ENCODE measurements at places on chromosomes 7 and 10. TPM values are rescaled to one million over a fixed set of nuclear protein-coding genes. Genes with fewer than 3 reads are reported as not detected.

- no peak for DNase-seq
These were observed 139.0 kb downstream of the FGFR2 start for GRCh38 chr10:121459279-121459621.

GRCh38 chr10:118668228-118668952, 72.9 kb upstream of the PRLHR start:
- DNase-seq, result no peak

DNA sequence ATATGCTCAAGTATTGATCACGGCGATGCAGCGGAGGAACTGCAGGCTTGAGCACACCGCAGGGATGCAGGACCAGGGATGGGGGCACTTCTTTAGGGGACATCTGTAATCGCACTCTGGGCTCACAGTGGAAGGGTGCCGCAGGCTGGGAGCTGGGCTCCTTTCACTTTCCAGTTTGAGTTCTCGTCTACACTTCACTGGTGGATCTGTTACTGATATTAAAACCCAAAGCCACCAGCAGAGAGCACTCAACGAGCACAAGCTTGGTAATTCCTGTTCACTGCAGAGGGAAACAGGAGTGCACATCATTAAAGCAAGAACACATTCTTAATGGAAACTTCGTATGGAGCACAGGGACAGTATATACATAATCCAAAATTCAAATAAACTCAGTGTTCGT, 91.3 kb downstream of the PARD3 start:
- no peak for DNase-seq

DNA sequence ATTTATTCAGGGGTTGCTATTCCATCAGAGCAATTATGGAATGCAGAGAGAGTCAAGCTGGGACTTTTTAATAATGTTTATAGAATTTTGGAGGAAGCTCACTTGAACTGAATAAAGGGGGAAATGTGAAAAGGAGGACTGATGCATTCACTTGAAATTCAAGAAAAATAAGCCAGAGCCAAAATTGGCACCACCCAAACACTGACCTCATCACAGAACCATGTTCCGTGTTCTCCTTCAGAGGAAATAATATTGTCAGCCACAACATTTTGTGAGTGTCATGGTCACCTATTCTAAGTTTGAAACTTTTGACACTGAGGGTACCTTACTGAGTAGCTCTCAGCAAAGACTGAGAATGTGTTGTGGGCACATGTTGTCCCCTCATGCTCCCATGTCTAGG, 207.0 kb downstream of the ANK3 start:
- no peak for DNase-seq

- DNase-seq, result no peak
These were observed 240.5 kb upstream of the FZD8 start for GRCh38 chr10:35882422-35883150.

GRCh38 chr7:14835384-14835783, 67.2 kb downstream of the DGKB start:
- no peak for DNase-seq

DNA sequence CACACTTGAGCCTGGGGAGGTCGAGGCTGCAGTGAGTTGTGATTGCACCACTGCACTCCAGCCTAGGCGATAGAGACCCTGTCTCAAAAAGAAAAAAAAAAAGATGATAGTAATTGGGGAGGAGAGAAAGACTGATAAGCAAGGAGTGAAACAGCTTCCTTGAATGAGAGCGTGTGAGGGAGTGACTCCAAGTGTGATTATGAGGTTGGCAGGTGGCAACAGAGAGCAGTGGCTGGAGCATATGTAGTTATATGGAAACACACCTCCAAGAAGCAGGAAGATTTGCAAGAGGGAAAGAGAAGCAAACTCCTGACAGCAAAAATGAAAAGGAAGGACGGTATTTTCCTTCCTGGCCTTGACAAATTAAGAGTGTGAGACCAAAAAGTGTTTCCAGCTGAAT, 50.4 kb downstream of the VKORC1L1 start:
- no peak for DNase-seq

DNA sequence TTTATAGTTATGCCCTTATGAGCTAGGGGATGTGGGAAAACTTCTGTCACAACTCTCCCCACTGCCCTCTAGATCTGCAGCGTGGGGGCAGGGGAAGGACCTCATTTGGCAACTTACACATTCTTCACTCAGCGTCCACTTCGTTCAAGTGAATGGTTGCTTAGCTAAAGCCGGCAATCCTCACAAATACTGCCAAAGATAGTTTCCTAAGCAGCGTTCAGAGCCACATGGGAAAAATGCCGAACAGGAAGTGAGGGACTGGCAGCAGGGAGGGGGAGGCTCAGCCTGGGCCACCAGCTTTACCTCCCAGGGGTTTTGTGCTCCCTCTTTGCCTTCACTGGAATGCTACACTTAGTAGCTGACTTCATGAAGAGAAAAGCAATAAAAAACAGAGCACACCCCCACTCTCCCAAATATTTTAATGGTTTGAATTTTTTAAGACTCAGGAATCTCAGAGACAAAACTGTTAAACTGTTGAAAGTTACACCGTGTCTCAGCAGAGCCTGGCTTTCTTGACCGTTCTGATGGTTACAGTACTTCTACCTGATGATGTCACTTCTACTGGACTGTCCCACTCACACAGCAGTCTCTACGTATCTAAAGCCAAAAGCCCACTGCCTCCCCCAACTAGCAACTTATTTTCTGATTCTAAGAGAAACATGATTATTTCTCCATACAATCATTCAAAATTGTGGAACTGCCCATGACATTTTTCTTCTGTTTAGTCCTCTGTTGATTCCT, 10.4 kb downstream of the GRM3 start:
- DNase-seq, result no peak

CHCHD2 gene
- total RNA-seq, result 306 TPM

ZNF777 gene
- 13.5 TPM for total RNA-seq

PTPRZ1 gene
- total RNA-seq, result 8.1 TPM

HOXA2 gene
- total RNA-seq, result 2.0 TPM

NODAL gene
- total RNA-seq, result not detected

Data from vagina (tissue), 2 donors.